ENCODE measurements at places on chromosomes 2 and 18.
A peak's percentile ranks its signal among the peaks of the same experiment; 100 is the strongest.

- peak; percentile 71 for DNase-seq
These were observed 233.4 kb downstream of the AGPS start for GRCh38 chr2:177625744-177626650.

DNA sequence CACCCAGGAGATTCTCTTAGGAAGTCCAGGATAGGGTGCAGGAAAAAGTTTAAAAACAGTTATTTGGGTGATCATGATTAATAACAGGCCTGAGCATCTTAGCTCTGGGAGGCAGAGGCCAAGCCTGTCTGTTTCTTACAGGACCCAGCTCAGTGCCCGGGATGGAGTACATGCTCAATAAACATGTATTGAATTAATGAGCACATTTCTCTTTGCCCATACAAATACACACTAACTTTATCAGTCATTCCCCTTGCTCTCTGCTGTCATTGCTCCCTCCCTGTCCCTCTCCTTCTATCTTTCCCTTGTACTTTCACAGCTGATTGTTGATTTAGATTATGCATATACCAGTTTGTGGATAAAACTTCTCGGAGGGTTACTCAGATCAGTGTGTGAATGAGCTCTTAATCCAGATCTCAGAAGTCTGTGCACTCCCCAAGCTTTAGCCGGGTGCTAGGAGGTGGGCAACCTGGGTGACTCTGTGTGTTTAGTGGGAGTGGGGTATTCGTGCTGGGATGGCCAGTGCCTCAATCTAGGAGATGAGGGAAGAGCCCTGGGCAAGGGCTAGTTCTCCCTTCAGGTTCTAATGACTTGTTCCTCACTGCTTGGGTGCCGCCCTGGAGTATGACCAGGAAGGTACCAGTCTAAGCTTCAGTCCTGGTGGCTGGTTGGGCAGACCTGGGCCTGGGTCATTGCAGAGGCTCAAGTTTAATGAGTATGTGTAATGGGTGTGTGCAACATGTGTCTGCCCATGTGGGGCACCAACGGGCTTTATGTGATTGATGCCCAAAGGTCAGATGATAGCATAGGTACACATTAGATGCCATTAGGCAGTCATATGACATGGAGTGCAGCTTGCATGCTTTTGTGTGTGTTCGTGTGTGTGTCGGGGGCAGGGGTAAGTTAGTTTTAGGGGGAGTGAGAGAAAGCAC is 10.6 kb downstream of the EMX1 start:
- no peak for DNase-seq

DNA sequence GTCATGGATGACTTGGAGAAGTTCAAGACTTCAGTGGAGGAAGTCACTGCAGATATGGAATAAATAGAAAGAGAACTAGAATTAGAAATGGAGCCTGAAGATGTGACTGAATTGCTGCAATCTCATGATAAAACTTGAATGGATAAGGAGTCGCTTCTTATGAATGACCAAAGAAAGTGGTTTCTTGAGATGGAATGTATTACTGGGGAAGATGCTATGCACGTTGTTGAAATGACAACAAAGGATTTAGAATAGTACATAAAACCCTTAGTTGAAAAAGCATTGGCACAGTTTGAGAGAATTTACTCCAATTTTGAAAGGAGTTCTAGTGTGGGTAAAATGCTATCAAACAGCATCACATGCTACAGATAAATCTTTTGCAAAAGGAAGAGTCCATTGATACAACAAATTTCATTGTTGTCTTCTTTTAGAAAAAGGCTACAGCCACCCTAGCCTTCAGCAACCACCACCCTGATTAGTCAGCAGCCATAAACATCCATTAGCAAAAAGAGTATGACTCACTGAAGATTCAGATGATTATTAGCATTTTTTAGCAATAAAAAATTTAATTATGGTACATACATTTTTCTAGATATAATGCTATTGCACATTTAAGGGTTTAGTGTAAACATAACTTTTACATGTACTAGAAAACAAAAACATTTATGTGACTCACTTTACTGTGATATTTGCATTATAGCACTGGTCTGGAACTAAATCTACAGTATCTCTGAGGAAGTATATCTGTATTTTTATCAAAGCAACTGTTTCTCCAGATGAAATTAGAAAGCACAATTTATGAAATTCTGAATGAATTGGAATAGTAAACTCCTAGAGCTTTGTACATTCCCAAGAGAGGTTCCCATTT is 110.5 kb upstream of the TACR1 start:
- no peak for DNase-seq

GRCh38 chr2:231751042-231751815 is 29.9 kb downstream of the PDE6D start:
- DNase-seq: no peak

DNA sequence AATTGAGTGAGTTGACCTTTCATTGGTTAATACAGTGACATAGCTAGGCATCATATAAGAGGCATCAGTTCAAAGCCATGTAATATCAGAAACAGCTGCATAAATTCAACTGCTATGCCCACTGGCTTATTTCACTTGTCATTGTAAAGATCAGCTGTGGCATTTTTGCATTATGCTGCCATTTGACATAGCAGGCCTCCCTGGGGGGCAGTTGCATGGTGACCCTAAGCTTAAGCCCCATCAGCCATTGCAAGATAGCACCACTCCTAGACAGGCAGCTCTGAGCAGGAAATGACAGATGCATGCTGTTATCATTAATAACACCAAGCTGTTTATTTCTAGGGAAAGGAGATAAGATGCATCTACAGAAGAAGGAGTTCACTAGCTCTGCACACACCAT is 233.4 kb upstream of the CNTNAP5 start:
- DNase-seq: no peak

DNA sequence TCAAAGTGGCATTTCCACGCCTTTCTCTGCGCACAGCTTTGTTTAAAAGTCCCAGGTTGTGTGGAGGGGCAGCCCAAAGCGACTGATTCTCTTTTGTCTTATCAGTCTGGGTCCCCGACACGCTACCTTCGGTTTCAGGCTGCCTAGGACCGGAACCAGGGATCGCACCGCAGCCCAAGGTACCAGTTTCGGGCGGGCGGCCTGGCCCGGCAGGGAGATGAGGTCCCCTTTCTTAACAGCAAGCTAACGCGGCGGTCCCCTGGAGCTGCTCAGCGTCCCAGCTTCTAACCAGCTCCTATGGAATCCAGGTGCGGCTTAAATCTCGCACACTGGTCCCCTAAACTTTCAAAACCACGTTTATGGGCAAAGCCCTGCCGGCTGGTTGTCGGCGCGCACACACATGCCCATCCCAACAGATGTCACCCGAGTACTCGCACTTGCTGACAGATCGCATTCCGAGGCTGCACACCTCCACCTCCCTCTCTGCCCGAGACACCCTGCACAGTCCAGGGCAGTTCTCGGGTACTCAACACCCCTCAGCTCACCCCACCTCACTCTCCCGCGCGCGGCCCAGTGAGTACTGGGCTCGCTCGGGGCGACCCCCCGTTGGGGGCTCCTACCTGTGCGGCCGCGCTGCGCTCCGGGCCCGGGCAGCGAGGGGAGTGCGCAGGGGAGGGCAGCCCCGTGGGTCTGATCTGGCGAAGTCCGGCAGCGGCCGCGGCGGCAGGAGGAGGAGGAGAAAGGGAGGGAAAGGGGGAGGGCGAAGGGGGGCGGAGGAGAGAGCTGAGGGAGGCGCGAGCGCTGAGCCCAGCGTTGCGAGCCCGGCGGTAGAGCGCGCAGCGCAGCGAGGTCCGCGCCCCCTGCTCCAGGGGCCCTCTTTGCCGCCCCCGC is at the start of gene EFEMP1:
EFEMP1 (minus strand) TSS at position 692 of the 891 bp plus-strand sequence. CDS start 1,342 bp downstream, outside the sequence.
- DNase-seq: peak; percentile 76

GRCh38 chr2:240998995-240999791 is 775 bp downstream of the SNED1 start:
- peak; percentile 29 for DNase-seq

GRCh38 chr2:152127628-152128027 is 28.8 kb upstream of the CACNB4 start:
- no peak for DNase-seq

DNA sequence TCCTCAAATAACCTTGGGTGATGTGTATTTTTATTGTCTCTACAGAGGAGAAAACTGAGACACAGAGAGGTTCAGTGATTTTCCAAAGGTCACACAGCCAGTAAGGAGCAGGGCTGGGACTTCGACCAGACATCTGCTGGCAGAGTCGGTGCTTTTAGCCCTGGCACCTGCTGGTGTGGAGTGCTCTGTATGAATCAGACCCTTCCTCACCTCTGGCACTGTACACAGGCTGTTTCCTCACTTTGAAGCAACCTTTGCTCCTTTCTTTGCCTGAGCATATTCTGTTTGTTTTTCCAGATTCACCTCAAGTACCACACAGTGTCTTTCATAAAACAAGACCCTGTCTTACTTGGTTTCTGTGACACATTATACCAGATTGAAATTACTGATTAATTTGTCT is 107.9 kb downstream of the DPP10 start:
- DNase-seq: no peak

DNA sequence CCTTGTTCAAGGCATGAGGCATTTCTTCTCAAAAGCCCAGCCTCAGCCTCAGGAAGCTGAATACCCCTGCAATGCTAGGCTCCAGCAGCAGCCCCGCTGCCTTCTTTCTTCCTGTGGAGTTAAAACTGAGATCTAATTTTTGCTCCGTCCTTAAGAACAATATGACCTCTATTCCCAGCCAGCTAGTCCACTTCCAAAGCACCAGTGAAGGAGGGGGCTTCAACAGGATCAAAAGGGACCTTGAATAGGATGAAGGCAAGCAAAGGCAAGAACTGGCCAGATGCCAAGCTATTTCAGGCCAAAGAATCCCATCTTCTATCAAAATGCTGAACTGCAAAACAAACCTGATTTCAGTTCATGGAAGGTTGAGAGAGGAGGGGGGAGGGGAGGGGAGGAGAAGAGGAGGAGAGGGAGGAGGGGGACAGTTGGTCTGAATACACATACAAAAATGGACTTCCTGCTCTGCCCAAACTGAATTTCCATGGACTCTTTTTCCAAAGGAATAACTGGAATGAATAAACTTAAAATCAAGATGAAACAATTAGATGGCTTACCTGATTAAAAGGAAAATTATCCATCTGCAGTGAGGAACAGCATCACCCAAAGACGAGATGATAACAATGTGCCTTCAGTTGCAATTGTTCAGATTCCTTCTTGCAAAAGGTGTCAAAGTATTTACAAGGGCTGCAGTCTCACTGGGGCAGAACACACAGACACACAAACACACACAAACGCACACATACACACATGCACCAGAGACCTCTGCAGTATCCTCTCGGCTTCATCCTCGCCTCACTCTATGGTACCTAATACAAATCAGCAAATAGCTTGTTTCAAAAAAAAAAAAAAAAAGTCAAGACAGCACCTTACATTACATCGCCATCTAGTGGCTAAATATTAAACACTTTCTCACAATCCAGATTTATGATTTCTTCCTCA is at the start of gene SCN1A:
SCN1A (minus strand) TSS at position 804 of the 939 bp plus-strand sequence. CDS start 54,399 bp downstream, outside the sequence.
- DNase-seq: peak; percentile 93

GRCh38 chr2:76120176-76120575 is 409.5 kb upstream of the GCFC2 start:
- no peak for DNase-seq

DNA sequence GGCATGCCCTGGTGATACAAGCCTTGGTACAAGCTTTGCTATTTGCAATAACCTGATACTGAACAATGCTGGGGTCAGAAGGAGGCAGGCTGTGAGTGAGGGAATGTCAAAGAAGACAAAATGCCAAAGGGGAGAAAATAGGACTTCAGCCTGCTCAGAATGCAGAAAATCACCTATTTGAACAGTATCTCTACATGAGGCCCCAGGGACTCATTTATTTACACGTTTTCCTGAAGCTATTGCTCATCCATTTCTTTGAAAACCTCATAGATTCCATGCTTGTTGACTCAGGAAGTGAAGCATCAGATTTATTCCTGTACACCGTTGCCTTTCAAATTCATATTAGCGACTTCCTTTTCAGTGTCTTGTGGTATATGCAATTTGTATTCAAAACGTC is 69.4 kb upstream of the CBLN2 start:
- no peak for DNase-seq

DNA sequence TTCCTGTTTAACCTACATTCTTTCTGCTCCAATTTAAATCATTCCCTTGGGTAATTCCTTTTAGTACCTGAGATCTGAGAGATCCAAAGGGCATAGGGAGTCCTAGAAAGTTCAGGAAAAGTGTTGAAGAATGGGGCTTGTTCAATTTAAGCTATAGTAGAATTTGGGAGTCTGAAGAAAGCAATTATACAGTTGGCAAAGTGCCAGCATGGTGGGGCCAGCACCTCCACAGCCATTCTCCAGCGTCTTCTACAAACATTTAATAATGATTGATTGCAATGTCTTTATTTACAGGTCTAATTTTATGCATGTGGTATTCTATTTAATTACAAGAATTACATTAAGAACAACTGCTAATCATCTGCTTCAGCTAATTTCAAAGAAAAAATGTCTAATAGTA is 957.7 kb upstream of the GYPC start:
- no peak for DNase-seq

GRCh38 chr2:134683561-134684112 is 35.2 kb downstream of the TMEM163 start:
- DNase-seq: no peak

DNA sequence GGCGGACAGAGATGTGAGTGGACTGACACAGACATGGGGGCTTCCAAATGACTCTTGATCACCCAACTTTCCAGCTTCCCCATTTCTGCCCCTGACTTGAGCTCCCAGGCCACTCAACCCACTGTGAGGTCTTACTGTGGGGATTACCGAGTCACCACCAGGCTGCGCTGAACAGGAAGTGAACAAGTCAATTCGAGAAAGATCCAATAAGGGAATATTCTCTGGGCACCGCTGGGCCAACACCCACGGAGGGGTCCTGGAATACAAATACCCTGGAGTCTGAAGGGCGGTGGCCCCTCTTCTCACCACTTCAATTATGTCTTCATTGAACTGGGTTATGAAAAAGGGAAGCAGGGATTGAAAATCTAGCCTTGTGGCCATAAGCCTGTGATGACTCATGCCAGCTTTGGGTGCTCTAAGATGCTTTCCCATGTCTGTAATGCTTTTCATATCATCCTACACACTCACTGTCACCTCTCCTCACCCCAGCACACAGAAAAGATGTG is 37.7 kb downstream of the BCL11A start:
- DNase-seq: peak; percentile 1

- DNase-seq: peak; percentile 57
These were observed 33.0 kb downstream of the FHOD3 start for GRCh38 chr18:36330435-36331052.

- no peak for DNase-seq
These were observed 357.2 kb upstream of the MYT1L start for GRCh38 chr2:2688254-2688653.

DNA sequence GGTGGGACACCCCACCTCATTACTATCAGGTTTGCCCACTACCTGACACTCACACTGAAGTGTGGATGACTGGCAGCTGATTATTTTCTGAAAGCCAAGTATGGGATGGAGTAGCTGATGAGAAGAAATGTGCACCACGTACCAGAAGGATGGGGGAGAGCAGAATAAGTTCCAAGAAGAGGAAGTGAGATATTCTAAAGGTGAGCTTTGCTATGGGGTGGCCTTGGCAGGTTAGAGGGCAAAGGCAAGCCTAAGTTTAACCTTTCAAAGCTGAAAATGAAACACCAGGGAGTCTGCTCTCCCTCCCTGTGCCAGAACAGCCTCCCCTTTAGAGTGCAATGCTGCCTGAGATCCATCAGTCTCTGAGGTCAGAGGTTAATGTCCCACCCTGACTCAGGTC is 196.1 kb upstream of the OSR1 start:
- DNase-seq: no peak

- DNase-seq: no peak
These were observed 507.1 kb downstream of the TMEM182 start for GRCh38 chr2:103268841-103269498.

- no peak for DNase-seq
These were observed 61.7 kb upstream of the MCFD2 start for GRCh38 chr2:46977280-46977665.

- no peak for DNase-seq
These were observed 57.8 kb upstream of the GPR45 start for GRCh38 chr2:105183555-105184323.

All from NCI-H69 (cell line).